ENCODE measurements at places on chromosomes 3 and 15. TPM values are rescaled to one million over a fixed set of nuclear protein-coding genes. Genes with fewer than 3 reads are reported as not detected.

XCR1 gene
- total RNA-seq, result not detected

BNIP2 gene
- 58.2 TPM for total RNA-seq

SLC12A1 gene
- total RNA-seq, result not detected

COLQ gene
- total RNA-seq, result 0.17 TPM

MOBP gene
- not detected for total RNA-seq

GADL1 gene
- total RNA-seq, result not detected

RGMA gene
- total RNA-seq, result 5.7 TPM
